ENCODE measurements at places on chromosomes 3 and 15. TPM values are rescaled to one million over a fixed set of nuclear protein-coding genes. Genes with fewer than 3 reads are reported as not detected.

DNA sequence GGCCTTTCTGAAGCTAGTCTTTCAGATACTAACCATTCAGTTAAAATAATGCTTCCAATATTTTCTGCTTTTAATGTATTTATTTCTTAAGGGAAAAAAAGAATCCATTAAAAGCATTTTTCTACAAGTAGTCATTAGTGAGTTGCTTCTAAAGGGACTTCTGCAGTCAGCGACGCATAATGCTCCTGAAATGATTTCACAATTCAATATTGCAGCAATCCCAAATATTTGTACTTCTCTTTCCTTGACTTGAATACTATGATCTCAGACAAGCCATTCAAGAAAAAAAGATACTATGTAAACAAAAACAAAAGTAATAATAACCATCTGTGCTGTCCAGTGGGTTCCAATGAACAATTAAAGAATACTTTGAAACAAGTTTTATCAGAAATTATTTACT, 681.0 kb downstream of the DIPK2A start:
- no peaks in the 10 kb centered on the region for H3K36me3 ChIP-seq
- H3K4me3 ChIP-seq: no peak overlapping the region
- no peaks in the 10 kb centered on the region for H3K4me1 ChIP-seq
- DNase-seq: no peak
- no peaks in the 10 kb centered on the region for H3K27me3 ChIP-seq

DNA sequence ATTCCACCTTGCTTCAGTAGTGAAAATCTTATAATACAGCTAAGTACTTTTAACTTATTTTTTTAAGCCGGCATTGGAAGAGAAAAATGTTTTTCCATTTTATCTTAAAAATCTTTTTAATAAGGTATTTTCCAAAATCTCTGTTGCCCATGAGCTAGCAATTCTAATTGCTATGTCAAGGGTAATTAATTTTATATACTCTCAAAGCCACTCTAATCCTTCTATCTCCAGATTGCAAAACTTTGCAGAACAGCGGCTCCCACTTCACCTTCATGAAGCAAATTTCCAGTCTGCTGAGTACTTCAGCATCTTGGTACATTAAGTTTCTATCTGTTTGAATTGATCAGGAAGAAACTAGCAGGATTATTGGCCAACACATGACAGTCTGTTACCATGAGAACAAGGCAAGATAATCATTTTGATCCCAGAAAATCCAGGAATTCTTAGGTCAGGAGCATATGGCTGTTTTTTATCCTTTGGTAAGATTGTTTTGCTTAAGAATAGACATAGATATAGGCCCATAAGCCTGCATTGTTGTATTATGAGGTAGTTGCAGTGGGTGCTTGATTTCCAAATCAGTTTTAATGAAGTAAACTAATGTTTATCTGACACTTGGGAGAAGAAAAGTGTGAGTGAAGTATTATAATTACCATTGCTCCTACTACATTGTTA, 6.0 kb downstream of the TIPARP start:
- no peaks in the 10 kb centered on the region for H3K27me3 ChIP-seq
- peaks cover 90% of the 10 kb centered on the region for H3K4me1 ChIP-seq
- peak overlapping the region; percentile 4 for H3K4me3 ChIP-seq
- H3K27ac ChIP-seq: peak overlapping the region; percentile 77

GRCh38 chr3:122810734-122811133, 15.9 kb downstream of the SLC49A4 start:
- no peaks in the 10 kb centered on the region for H3K27me3 ChIP-seq
- H3K4me3 ChIP-seq: no peak overlapping the region
- H3K36me3 ChIP-seq: peaks cover 20% of the 10 kb centered on the region
- no peak for DNase-seq
- no peaks in the 10 kb centered on the region for H3K4me1 ChIP-seq

GRCh38 chr3:155629056-155629455, 115.8 kb downstream of the PLCH1 start:
- H3K4me1 ChIP-seq: no peaks in the 10 kb centered on the region
- no peaks in the 10 kb centered on the region for H3K27me3 ChIP-seq
- H3K36me3 ChIP-seq: no peaks in the 10 kb centered on the region
- no peak for DNase-seq
- no peak overlapping the region for H3K4me3 ChIP-seq
- no peak overlapping the region for H3K27ac ChIP-seq

DNA sequence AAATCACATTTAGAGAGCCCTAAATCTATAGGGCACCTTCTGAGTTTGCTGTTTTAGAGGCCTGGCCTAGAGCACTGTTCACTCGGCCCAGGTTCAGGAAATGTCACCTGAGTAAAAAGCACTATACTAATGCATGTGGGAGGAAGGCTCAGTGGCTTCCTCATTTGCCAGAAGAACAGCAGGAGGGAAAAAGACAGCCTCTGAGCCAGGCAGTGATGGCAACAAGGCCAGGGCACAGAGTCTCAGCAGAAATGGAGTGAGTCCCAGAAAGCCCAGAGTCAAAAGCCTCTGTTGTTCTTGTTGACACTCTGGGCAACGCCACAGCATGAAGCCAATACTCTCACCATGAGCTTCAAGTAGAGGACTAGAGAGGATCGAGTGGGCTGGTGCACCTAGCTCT, 25.9 kb downstream of the LTF start:
- H3K27ac ChIP-seq: no peak overlapping the region
- no peaks in the 10 kb centered on the region for H3K27me3 ChIP-seq
- no peaks in the 10 kb centered on the region for H3K36me3 ChIP-seq
- no peak for DNase-seq
- H3K4me1 ChIP-seq: no peaks in the 10 kb centered on the region

DNA sequence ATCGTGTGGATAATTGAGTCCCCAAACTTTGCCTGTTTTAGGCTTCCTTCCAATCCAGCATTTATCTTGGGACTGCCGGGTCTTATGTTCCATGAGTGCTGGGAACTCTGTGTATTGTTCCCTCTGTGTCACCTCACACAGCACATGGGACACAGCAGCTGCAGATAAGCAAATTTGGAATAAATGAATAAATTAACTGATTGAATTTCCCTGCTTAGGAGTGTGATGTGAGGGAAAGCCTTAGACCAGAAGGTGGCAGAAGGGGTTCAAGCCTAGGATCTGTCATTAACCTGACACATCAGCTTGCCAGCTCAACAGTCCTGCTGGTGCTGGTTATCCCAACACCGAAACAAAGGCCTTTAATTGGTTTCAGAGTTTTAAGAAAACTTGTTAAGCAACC, 114.3 kb downstream of the OXSM start:
- H3K4me1 ChIP-seq: no peaks in the 10 kb centered on the region
- DNase-seq: no peak

DNA sequence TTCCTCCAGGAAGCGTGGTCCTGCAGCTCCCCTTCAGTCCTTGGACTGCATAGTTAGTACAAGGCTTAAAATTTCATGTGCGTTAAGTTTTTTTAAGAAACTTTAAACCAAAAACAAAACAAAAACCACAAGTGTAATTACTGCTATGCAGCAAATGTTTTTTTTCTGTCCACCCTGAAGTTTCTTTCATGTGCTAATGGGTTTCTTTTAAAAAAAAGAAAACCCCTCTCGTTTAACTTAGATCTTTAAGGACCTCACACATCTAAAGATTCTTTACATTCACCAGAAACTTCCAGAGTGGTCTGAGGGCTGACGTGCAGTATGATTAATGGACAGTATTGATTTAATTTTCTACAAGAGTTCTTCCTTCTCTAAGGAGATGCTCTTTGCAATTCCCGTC, 72.0 kb upstream of the PYGO1 start:
- DNase-seq: no peak
- no peak overlapping the region for H3K27ac ChIP-seq
- H3K27me3 ChIP-seq: no peaks in the 10 kb centered on the region
- H3K36me3 ChIP-seq: no peaks in the 10 kb centered on the region
- H3K4me1 ChIP-seq: no peaks in the 10 kb centered on the region

DNA sequence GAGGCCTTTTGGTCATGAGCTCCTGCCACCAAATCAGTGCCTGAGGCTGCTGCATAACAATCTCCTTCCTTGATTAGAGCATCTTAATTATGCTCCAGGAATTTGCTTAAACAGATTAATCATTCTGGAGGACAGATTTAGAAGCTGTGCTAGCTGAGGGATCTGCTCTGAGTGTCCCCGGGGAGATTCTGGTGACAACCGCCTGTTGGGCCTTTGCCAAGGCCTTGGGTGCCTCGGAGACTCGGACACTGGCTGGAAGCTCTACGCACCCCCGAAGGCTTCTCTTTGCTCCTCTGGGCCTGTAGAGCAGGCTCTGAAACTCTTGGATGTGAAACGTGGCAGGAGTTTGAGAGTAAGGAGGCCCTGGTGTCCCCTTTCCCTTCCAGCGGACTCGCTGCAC, 264.1 kb downstream of the CD47 start:
- H3K36me3 ChIP-seq: no peaks in the 10 kb centered on the region
- no peaks in the 10 kb centered on the region for H3K27me3 ChIP-seq
- no peaks in the 10 kb centered on the region for H3K4me1 ChIP-seq
- H3K4me3 ChIP-seq: no peak overlapping the region

GOLGA6L7 gene
- not detected for total RNA-seq

ZNF660 gene
- 0.40 TPM for total RNA-seq

DNASE1L3 gene
- 4.6 TPM for total RNA-seq

FES gene
- total RNA-seq: 11.5 TPM

RLBP1 gene
- not detected for total RNA-seq
